RPMI7951 (cell line): ENCODE measurements at places on chromosomes 13 and 19. TPM values are rescaled to one million over a fixed set of nuclear protein-coding genes. Genes with fewer than 3 reads are reported as not detected.

POU2F2 gene
- total RNA-seq: 2.0 and 2.4 TPM in 2 replicates

KCNK6 gene
- 0.12 and 0.29 TPM in 2 replicates for total RNA-seq

KCNN4 gene
- total RNA-seq: 71.6 and 126 TPM in 2 replicates

KLF16 gene
- total RNA-seq: 2.9 and 4.2 TPM in 2 replicates

MRPS31 gene
- total RNA-seq: 17.3 and 17.8 TPM in 2 replicates

DNA sequence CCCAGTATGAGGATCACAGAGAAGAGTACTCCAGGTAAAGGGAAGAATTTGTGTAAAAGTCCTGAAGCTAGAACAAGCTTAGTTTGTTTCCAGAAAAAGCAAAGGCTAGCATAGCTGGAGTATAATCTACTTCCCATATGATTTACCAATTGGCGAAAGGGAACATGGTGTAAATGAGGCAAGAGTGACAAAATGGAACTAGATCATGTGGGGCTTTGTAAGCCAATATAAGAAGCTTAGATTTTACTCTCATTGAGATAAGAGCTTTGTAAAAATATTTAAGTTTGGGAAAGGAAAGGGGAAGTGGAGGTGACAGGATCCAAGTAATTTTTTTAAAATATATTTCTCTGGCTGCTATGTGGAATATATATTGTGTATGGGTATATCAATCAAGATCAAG, 234.9 kb downstream of the KCTD12 start:
- DNase-seq: no peak

GRCh38 chr13:25901460-25902376, 150.1 kb downstream of the SHISA2 start:
- peak; percentile 88 for DNase-seq

DNA sequence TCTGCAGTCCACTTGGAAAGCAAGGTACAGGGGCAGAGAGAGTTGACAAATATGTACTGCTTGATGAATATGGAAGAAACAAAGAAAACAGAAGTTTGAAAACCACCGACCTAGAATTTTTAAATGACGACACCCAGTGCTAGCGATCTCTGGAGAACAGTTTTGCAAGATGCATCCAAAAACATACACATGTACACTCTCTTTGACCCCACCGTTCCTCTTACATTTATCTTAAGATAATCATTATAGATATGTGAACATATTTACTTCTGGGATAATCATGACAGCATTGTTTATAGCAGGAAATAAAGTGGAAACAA, 40.8 kb upstream of the IGSF23 start:
- DNase-seq: no peak

DNA sequence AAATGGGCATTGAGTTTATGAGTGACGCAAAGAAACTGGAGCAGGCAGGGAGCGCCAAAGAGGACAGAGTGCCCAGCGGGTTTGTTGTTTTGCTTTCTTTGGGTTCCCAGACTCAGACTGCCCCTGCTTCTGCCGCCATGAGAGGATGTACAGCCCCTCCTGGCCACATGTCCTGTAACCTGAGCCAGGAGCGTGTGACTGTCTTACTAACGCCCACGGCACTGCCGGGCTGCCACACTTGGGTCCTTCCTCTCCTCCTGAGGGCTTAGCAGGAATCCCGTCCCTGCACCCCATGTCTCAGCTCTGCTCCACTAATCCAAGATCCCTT, 80.5 kb downstream of the GPR12 start:
- no peak for DNase-seq

- no peak for DNase-seq
Observed at GRCh38 chr19:58182577-58182988, 278 bp upstream of the ZNF274 start.

GRCh38 chr19:7921302-7921966, 1.3 kb downstream of the SNAPC2 start:
- DNase-seq: no peak

GRCh38 chr19:58474997-58475713, 997 bp upstream of the ZNF446 start:
- no peak for DNase-seq

DNA sequence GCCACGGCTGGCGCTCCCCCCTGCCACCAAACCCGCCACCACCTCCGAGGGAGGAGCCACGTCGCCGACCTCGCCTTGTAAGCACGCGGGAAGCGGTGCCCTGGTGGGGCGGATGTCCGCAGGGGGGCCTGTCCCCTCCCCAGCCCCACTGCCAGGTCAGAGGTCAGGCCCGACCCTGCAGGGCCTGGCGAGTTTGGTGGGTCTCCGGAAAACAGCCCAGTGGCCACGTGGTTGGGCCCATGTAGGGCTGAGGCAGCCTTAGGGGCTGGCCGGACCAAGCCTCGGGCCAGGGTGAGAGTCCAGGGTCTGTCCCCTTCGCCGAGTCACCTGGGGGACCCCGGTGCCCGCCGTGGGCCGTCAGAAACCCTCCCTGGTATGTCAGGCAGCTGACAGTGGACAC, 26.5 kb downstream of the SMIM24 start:
- no peak for DNase-seq
